Cortex of kidney (tissue), 1 donor: ENCODE measurements at places on chromosomes 13 and 19.

DNA sequence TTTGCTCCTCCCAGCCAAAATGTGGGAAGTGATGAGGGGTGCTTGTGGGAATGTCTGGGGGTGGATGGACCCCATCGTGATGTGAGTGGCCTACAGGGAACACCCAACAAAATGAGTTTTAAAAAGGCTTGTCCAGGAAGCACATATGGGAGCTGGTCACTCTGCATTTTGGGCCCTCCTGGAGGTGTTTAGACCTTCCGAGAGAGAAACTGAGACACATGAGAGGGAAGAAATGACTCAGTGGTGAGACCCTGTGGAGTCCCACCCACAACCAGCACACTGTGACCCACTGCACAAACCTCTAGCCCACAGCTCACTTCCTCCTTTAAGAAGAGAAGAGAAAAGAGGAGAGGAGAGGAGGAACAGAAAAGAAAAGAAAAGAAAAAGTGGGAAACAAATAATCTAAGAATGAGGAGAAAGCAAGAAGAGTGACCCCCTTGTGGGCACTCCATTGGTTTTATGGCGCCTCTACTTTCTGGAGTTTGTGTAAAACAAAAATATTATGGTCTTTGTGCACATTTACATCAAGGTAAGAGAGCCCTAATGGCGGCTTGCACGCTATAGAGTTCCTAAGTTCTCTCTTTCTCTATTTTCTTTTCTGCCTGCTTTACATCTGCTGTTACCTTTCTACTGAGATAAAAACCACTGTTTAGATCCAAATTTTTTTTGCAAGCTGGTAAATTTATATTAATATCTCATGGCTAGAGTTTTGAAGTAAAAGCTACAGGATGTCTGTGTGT, 13.3 kb upstream of the LILRB1 start:
- no peak for DNase-seq

GRCh38 chr19:46648060-46648960, 12.3 kb upstream of the GNG8 start:
- DNase-seq = no peak

DNA sequence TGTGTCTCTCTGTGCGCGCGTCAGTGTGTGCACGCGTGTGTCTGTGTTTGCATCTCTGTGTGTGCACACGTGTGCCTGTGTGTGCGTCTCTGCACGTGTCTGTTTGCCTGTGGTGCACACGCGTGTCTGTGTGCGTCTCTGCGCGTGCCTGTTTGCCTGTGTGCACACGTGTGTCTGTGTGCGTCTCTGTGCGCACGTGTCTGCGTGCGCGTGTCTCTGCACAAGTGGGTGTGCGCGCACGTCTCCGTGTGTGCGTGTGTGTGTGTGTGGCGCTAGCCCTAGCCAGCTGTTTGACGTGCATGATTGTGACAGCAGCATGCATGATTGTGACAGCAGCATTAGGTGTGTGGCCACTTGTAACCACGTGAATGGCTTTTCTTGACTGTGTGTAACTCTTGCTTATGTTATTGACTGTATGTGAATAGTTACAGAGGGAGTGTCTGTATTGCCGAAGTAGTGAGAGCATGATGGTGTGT, 31.1 kb downstream of the ZNF146 start:
- no peak for DNase-seq

- DNase-seq = no peak
These were observed 34.4 kb downstream of the NUP58 start for GRCh38 chr13:25335856-25336255.

GRCh38 chr13:19959141-19959830, 759 bp downstream of the ZMYM2 start:
- no peak for DNase-seq
